ENCODE measurements at places on chromosomes 11 and 22. TPM values are rescaled to one million over a fixed set of nuclear protein-coding genes. Genes with fewer than 3 reads are reported as not detected.

DNA sequence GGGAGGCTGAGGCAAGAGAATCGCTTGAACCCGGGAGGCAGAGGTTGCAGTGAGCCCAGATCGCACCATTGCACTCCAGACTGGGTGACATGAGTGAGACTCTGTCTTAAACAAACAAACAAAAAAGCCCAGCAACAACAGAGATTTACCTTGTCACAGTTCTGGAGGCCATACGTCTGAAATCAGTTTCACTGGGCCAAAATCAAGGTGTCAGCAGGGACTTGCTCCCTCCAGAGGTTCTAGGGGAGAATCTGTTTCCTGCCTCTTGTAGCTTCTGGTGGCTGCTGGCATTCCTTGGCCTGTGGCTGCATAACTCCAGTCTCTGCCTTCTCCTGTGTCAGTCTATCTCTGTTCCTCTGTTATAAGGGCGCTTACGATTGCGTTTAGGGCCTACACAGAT is 1.5 kb downstream of the DDX10 start:
- no peak overlapping the region for H3K4me3 ChIP-seq
- no peaks in the 10 kb centered on the region for H3K27me3 ChIP-seq
- peaks cover 31% of the 10 kb centered on the region for H3K4me1 ChIP-seq
- no peak for DNase-seq

MYO18B gene
- total RNA-seq: 1.3 TPM

TM7SF2 gene
- total RNA-seq: 85.6 TPM

TUBA8 gene
- total RNA-seq: 8.6 TPM

OR51M1 gene
- total RNA-seq: not detected

GRCh38 chr11:27174672-27175210 is 134.1 kb downstream of the BBOX1 start:
- DNase-seq: no peak
- no peaks in the 10 kb centered on the region for H3K27me3 ChIP-seq
- no peak overlapping the region for H3K27ac ChIP-seq
- peaks cover 12% of the 10 kb centered on the region for H3K4me1 ChIP-seq
- H3K36me3 ChIP-seq: no peaks in the 10 kb centered on the region

DNA sequence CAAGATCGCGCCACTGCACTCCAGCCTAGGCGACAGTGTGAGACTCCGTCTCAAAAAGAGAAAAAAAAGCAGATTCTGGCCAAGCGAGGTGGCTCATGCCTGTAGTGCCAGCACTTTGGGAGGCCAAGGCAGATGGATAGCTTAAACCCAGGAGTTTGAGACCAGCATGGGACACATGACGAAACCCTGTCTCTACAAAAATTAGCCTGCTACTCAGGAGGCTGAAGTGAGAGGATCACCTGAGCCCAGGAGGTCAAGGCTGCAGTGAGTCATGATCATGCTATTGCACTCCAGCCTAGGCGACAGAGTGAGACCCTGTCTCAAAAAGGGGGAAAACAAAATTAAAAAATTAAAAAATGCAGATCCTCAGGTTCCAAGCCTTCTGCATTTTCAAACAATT is 14.0 kb downstream of the PGAP2 start:
- H3K4me1 ChIP-seq: no peaks in the 10 kb centered on the region
- no peak overlapping the region for H3K4me3 ChIP-seq
- H3K27ac ChIP-seq: no peak overlapping the region
- DNase-seq: no peak

DNA sequence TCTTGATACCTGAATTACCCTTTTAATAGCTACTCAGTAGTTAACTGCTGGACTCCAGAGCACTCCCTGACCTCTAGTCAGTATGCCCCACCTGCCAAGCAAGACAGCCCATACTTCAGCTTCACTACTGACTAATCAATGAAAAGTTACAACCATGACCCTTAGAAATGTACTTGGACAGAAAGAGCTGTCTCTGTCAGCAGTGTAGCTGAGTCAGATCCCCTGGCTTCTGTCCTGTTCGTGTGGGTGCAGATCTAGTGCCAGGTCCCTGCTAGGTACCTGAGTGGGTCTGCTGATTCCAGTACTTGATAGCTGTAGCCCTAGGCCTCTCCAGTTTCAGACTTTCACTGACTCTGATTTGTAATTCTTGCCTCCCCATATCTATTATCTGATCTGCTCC is 265.8 kb upstream of the POU2AF2 start:
- no peak for DNase-seq
- H3K4me1 ChIP-seq: no peaks in the 10 kb centered on the region
- no peak overlapping the region for H3K4me3 ChIP-seq
- H3K27me3 ChIP-seq: no peaks in the 10 kb centered on the region
- no peaks in the 10 kb centered on the region for H3K36me3 ChIP-seq
- H3K27ac ChIP-seq: no peak overlapping the region
